ENCODE measurements at places on chromosomes 7 and 10.

GRCh38 chr10:124971276-124971675, 29.4 kb downstream of the ZRANB1 start:
- DNase-seq = no peak

DNA sequence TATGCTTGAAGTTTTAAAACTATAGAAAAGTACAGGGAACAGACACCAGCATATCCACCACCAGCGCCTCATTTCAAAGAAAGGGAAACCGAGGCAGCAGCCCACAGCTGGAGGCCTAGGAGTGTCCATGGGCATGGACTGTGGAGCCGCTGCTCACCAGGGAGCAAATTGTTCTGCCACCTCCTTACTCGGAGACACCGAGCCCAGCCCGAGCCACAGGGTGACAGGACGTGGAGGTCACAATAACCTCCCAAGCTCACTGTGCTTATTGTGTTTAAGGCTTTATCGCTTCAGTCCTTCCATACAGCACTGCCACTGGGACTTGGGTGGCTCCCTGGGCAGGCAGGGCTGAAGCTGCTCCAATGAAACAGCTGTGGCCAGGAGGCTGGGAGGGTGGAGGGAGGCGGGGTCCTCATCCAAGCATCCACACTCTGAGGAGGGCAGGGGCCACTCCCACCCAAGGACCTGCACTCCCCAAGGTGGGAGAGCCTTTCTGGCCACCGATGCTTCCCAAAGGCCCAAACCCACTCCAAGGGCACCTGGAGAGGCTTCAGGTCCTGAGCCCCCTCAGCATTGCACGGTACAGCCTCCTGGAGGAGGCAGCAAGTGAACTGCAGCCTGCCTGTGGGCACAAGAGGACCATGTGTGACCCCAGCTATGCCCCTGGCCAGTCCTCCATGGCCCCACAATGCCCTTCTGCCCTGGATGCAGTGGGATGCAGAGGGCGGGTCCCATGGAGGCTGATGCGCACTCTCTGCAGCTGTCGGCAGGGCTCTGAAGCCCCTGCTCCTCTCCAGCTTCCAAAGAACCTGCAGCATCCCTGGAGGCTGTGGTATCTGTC, 38.7 kb upstream of the RET start:
- no peak for DNase-seq

DNA sequence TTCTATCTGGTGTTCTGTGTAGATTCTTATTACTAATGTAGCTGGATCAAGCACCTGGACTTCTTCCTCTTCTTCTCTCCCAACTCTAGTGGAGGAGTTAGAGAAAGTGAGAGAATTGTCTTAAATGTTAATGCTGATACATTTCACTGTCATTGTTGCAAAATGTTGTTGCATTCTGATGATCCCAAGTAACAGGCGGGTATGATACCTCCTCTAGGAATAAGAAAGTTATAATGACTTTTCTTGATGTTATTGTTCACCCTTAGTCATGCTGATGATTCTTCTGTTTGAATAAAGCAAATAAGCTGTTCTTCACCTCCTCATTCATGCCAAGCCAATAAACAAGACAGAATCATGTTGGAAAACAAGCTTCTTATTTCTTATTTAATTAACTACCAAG, 9.1 kb downstream of the CHRM2 start:
- DNase-seq = no peak

GRCh38 chr7:103065667-103066066, 8.9 kb downstream of the FBXL13 start:
- DNase-seq = peak; percentile 28

GRCh38 chr7:96495751-96496216, 173.9 kb upstream of the SLC25A13 start:
- no peak for DNase-seq

DNA sequence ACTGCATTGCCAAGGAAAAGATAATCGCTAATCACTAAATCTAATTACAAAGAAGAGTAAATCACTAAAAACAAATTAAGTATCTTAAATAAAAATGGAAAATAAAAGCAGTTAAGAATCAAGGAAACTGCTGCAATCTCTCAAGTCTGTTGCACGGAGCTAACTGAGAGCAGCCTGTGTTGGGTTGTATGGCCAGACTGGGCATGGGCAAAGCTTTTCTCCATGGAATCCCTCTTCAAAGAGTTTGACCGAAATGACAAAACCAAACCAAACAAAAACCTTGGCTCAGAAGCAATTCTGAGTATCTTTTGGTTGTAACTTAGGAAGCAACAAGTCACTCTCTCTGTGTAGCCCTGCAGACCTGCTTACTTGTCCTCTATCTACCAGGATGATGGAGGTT, 78.8 kb downstream of the CELF2 start:
- no peak for DNase-seq

GRCh38 chr10:119947300-119947699, 54.8 kb downstream of the SEC23IP start:
- no peak for DNase-seq

DNA sequence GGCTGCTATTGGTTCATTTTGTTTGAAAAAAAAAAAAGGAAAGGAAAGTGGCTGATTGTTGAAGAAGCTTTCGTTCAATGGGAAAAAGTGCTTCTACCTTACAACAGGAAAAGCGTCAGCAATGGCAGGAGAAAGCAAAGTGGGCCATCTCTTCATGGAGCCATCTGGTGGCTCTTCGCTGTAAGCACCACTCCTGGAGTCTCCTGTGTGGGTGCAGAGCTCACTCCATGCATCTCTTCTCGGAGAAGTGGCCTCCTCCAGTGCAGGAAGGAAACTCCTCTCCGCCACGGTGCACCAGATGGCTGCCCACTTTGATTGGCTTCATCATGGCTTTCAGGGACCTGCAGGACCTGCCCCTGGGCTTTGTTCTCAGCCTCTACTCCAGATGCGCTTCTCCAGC, 250.9 kb downstream of the PTEN start:
- DNase-seq = peak; percentile 40

All from CD4-positive, alpha-beta T cell treated with Interleukin-1 beta for 1 hour (primary cell).